ENCODE measurements at places on chromosomes 12 and 14. TPM values are rescaled to one million over a fixed set of nuclear protein-coding genes. Genes with fewer than 3 reads are reported as not detected.

GPN3 gene
- polyA plus RNA-seq = 27.1 TPM

HEBP1 gene
- polyA plus RNA-seq = 37.3 TPM

RPGRIP1 gene
- polyA plus RNA-seq = 0.26 TPM

BLTP3B gene
- 23.8 TPM for polyA plus RNA-seq

- no peak for DNase-seq
Observed at GRCh38 chr12:66011731-66012130, 118.8 kb downstream of the LLPH start.

DNA sequence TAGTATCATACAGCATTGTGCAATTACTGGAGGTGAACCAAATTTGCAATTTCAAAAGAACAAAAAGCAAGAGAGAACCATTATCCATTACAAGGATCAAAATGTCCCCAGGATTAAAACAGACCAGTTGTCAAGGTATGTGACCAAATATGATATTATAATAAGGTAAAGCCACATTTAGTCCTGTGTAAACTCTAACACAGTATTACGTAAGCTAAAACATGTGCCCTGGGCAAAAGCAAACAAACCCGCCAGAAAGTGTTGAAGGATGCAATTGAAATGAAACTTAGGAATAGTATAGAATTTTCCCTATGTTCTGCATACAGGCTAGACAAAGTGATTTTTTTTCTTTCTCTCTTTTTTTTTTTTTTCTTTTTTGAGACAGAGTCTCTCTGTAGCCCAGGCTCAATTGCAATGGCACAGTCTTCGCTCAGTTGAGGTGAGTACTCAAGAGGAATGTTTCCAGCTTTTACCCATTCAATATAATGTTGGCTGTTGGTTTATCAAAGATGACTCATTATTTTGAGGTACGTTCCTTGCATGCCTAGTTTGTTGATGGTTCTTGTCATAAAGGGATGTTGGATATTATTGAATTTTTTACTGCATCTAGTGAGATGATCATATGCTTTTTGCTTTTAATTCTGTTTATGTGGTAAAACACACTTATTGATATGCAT lies 137.1 kb upstream of the FOXG1 start:
- DNase-seq = no peak

DNA sequence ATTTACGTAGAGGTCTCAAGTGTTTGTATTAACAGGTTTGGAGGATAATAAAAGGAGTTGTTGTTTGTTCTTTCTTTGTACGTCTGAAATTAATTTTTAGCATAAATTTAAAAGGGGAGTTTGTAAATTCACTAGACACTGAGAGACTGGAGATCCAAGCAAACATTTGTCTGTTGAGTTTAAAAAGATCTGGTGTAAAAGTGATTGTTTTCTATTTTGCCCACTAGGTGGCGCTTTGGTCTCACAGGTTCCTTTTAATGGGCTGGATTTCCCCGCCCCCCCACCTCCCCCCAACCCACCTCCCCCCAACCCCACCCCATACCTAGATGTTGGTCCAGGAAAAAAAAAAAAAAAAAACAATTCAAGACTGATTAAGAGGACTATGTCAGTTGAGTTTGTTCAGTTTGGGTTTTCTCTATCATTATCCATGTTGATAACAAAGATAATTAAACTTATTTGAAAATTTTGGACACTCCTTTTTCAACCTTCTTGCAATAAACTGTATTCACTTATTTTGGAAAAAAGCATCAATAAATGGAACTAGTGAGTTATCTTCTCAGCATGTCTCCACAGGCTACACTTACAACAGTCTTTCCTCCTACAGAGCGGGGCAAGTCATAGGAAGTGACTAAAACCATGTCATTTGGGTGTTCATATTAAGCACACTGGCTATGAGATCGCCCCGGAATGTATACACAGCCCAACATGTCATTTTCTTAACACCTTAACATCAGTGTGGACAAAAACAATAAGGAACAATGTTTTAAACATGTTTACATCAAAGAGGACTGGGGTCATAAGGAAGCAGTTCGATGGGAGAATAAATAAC lies 841.1 kb downstream of the NRXN3 start:
- DNase-seq = no peak

DNA sequence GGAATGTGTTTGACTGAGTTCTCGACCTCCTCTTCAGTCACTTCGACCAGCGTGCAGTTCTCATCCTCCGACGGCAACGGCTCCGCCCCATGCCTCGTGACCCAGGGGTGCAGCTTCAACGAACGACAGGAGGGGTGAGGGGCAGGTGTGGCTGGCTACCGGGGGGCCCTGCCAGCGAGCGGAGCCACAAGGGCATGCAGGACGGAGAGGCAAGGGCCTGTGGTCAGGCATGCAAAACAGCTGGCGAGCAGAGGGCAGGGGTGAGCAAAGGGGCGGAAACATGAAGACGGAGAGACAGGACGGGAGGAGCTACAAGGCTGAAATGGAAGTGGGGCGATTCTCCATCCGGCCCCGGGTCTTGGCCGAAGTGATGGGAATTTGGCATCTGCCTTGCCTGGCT lies 38.7 kb downstream of the P2RX4 start:
- DNase-seq = no peak

DNA sequence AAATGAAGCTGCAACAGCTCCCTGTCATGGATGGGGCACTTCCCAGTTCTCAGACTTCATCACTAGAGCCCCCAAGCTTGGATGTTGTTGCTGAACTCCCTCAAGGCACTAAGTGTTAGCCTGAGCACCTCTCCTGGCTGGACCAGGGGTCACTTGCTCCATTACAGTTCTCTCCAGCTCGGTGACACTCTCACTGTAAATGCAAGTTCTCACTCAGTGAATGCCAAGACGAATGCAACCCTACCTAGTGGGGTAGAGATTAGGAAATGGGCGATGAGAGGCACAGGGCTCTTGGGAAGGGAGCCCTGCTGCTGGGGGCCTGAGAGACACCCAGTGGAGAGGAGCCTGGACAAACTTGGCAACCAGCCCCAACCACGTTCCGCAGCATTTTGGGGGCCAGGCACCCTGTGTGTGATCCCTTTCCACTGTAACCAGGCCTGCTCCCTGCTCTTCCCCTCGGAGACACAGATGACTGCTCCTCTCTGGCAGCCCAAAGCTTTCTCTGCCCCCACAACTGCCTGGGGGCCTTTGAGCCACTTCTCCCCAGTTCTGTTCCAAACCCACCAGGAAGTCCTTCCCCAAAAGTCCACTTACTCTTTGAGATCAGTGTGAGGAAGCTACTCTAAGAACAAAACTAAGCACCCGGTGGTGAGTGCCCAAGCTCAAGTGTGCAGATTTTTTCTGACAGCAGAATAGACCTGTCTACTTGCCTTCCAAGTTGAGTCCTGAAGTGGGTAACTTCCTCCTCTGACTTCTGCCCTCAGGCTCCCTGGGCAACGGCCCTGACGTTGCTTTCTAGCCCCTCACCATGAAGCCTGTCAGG lies 8.0 kb upstream of the SELPLG start:
- DNase-seq = peak; percentile 43

DNA sequence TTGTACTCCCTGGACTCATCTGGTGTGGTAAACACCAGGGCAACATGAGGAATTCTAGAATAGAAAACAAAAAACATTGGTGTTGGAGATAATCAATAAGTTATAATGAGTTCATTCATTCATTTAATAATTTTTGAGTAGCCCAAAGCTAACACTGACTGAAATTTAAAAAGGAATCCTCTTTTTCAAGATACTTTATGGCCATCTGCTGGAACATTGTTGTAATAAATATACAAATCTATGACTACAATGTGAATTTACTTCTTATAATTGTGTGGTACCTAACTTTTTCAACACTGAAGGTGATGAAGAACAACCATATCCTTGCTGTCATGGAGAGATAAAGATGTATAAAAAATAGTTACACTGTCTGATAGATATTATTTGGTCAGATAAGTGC lies 687.3 kb upstream of the MIS18BP1 start:
- DNase-seq = no peak

- no peak for DNase-seq
Observed at GRCh38 chr14:104142136-104142945, 4.0 kb downstream of the KIF26A start.

GRCh38 chr14:99818503-99819036 lies 25.4 kb downstream of the EML1 start:
- no peak for DNase-seq

DNA sequence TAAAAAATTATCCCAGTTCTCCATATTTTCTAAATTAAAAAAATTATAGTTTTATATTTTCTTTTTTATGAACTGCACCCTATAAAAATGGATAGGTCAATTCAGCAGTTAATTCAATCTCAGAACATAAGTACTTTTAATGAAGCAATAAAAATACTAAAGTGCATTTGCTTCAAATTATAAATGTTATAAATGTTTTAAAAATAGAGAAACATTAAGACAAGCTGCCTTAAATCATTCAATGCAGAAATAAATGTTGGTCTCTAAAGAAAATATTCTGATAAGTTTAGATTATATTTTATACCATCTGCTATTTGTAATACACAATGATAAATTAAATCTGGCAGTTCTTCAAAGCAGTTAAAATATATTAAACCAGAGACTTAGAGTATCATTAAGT lies 65.6 kb downstream of the ZC3H14 start:
- DNase-seq = no peak

DNA sequence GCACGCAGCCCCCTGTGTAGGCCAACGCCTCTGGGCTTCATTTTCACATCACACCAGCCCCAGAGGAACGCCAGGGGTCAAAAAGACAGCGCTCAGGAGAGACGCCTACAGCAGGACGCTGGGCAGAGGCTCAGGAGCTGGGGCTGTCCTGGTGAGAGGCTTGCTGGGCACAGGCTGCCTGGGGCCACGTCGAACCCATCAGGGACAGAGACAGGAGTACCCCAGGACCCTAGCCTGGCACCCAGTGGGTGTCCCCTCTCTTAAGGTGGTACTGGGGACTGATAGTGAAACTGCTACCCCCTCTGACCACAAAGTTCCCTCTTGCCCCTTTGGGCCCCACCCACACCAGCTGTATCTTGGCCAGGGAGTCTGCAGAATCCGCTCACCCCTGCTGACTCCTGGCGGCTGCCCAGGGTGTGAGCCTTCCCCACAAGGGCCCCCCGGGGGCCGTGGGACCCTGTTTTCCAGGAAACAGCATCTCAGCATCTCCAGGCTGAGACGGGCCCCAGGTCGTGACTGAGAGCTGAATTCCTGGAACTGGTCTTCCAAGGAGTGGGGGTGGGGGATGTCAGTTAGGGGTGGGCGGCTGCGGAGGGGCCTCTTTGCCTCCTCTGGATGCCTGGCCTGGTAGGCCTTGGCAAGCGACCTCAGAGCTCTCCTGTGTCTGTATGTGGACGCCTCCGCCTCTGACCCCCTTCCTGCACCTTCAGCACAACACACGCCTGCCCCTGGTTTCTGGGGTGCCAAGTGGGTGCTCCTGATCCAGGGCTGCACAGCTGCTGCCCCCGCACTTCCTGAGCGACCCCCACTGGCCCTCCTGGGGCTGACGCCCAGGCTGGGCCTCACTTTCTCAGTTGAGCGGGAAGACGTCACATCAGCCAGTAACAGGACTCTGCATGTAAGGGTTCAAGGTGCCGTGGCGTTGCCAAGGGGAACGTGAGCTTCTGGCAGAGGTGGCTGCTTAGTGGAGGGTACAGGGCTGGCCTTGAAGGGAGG lies 321.9 kb upstream of the RTL1 start:
- DNase-seq = no peak

DNA sequence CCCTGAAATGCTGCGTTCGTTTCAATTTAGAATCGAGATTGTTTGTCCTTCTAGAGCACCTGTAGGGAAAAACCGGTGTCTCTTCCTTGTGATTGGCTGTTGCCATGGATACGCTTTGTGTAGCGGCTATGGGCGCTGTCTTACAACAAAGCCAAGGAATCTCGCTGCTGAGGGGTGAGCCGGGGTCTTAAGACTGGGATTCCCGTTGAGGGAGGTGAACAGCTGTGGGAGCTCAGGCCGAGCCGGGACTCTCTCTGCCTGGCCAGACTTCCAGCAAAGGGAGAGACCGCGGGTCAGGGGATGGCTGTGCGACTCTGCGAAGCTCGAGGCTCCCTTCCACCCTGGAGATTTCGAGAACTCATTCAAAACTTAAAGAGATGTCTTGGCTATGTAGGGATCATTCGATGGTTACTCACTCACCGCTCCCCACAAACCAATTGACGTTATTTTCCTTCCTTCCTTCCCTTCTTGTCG lies at the start of the genes LRRIQ1 and TSPAN19:
Gene LRRIQ1 (plus strand): TSS at position 118 of the 474 bp plus-strand sequence. CDS start 1,826 bp downstream, outside the sequence.
Gene TSPAN19 (minus strand): TSS at position 44 of the 474 bp plus-strand sequence. CDS start 6,331 bp downstream, outside the sequence.
- DNase-seq = peak; percentile 3

DNA sequence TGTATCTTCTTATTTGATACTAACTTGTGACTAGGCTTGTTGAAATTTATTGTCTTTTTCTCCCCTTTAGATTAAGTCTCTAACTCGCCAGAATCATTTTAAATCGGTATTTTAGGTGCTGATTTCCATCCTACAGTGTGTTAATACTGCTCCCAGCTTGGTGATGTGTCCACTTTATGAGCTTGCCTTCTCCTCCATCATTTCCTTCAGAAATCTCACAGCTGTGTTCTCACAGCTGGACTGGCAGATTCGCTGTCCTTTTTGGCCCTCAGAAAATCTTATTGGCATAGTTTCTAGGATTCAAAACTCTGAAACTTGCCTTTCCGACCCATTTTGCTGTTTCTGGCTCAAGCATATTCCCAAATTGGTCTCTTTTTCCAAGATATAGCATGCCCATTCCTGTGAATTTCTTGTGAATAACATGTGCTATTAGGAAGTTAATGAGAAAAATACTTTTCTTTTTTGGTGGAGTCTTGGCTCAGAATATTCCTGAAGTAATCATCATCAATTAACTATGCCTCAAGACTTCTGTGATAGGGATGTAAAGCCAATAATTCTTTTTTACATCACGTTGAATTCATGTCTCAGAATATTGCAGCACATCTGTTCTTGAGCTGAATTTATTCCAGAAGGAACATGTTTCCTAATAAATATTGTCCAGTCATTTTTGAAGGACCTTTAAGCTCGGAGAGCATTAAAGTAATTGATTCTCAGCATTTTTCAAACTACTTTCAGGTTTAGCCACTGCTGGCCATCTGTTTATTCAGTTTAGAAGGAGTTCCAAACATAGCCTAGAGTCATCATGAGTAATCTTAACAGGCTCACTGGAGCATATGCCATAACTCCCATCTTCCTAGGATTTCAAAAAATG lies 50.0 kb upstream of the USP44 start:
- DNase-seq = no peak

GRCh38 chr12:94832105-94832504 lies 171.4 kb downstream of the NDUFA12 start:
- no peak for DNase-seq

- no peak for DNase-seq
Observed at GRCh38 chr14:68363843-68364767, 428.8 kb downstream of the ZFP36L1 start.

DNA sequence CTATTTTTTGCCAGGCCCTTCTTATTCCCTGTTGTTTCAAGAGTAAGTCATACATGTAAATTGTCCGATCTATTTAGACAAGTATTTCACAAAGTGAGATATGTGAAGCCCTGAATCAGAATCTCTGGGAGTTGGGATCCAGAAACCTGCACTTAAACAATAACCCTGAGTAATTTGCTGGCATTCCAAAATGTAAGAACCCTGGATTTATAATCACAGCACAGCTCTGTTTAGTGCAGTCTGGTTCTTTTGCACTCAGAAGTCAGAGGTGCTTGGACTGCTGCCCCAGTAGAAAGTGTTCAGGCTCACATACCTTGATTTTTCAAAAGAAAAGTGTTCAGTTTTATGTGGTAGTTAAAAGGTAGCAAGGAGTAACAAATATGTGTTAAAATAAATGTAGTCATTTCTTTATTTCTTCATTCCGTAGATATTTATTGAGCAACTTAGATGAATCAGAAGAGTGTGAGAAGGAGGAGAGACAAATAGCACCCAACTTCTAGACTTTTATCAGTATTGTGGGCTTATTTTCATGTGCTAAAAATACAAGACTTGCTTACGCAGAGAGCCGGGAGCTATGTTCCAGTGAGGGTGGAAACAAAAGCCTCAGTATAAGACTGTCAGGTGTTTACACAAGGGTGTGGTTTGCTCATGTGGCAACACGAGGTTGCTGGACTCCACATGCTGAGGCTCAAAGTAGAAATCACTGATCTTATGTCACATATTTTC lies 70.1 kb downstream of the SYNE2 start:
- no peak for DNase-seq
